Right renal pelvis (tissue), 4 donors: ENCODE measurements at places on chromosomes 2 and 18.

- no peak for DNase-seq
These were observed 108.5 kb upstream of the UNC80 start for GRCh38 chr2:209663139-209663538.

GRCh38 chr2:160747501-160748170 is 254.0 kb upstream of the RBMS1 start:
- DNase-seq: no peak

DNA sequence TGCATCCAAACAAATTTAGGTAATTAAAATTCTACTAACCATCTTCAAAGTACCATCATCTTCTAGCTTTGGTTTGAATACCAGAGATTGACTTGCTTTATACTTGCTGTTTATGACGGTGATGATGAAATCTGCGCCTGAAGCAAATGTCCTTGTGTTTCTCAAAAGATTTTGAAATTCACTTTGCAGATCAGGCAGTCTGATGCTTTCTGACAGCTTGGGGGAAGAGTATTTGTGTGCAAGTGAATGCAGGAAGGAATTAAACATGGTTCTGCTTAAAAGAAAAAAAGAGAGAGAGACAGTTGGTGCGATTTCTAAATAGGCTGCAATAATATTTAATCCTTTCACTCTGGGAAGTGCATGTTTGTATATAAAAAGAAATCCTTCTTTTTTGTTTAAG is 29.6 kb downstream of the CSRNP3 start:
- DNase-seq: no peak

GRCh38 chr18:36265015-36265414 is 32.5 kb upstream of the FHOD3 start:
- no peak for DNase-seq

DNA sequence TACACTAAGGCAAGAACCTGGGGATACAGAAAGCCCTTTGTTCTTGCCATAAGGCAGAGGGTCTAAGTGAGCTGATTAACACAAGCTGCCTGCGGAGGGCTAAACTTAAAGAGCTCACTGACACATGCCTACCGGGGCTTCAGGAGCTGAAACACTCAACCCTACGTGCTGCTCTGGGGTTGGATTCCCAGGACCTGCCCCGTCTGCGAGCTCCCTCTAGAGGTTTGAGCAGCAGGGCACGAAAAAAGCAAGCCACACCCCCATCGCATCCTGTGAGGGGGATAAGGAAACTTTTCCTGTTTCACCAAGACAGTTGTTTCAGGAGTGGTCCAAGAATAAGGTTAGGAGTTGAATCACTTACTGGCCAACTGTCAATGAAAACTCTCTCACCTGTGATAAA is 562.1 kb downstream of the TMX3 start:
- DNase-seq: no peak

DNA sequence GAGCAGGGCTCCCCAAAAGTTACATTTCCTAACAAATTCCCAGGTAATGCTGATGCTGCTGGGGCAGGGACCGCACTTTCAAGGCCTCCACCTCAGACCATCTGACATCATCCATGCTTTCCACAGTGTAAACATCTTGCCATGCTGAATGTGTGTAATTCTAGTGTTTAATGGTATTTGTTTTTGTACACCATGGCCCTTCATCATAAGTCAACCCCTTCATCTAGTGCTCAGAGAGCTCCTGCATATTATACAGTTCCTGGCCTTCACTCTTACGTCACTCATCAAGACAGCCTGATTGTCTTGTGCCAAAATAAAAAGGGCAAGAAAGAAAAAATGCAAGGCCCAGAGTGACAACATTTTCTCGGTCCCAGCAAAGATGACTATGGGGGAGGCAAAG is 77.5 kb upstream of the ZFP36L2 start:
- DNase-seq: no peak

DNA sequence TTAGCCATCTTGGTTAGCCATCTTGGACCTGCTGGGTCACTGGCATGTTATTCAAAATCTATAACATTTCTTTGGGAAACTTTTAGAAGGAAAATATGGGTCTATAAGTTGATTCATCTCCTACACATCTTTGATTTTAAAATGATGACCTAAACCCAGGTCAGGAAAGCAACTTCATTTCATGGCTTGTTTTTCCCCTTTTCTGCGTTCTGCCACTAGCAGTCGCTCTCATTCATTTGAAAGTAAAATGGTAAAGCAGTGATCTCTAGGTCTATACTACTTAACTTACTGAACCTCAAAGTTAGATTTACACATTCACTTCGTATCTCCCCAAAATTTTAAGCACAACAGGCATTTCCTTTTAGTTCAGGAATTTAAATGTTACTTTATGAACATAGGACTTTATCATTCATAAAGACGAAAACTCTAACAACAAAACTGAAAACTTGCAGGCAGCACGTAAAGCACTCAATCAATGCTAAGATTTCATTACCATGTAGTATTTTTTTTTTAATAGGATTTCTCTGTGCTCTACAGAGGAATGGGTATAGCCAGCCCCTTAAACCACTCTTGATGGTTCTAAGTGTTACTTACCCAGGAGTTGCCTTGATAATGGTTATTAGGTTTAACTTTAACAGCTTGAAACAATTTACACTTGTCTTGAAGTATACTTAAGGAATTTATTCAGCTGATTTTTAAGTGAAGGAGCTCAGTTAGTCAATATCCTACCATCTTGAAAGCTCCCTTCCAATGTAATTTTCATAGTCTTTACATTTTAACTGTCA is 62.5 kb downstream of the GORASP2 start:
- DNase-seq: no peak

GRCh38 chr2:235160281-235160810 is 208.5 kb downstream of the SH3BP4 start:
- DNase-seq: no peak

DNA sequence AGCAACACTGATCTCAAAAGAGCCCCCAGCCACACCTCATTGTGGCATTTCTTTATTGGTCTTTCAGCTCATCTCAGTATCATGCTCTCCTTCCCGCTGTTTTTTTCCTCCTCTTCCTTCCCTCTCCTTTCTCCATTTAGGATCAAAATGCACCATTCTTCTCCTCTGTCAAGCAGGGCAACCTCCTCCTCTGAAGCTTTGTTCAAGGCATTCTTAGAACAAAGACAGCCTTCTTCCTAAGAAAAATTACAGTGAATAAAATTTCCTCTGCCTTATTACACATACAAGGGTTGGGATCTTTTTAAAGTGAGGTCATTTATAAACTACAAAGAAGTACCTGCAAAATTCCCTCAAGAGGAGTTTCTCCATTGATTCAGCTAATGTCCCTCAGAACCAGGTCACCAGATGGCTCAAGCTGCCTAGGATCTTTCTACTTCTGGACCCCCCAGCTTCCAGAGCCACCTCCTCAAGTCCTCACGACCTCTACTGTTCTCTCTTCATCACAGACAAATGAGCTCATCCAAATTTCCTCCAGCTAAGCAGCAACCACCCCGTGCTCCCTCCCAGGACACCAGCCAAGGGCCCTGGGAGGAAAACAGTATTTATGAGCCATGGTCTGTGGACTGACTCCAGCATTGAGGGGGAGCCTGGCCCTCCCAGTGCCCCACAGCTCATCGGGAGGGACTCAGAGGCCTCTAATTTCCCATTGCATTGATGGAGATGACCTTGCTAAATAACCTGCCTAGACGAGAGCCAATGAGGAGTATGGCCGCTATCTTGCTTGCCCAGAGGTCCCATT is 18.0 kb downstream of the SFXN5 start:
- DNase-seq: no peak
